Stimulated activated CD4-positive, alpha-beta T cell treated with anti-CD3 and anti-CD28 coated beads, Interleukin-15, amount 100 ng/mL, for 1 hour (primary cell): ENCODE measurements at places on chromosomes 11 and 22.

GRCh38 chr11:70914496-70914895, 337.9 kb downstream of the SHANK2 start:
- no peak for DNase-seq

GRCh38 chr11:8723711-8724110, 41.1 kb downstream of the RPL27A start:
- DNase-seq = no peak

DNA sequence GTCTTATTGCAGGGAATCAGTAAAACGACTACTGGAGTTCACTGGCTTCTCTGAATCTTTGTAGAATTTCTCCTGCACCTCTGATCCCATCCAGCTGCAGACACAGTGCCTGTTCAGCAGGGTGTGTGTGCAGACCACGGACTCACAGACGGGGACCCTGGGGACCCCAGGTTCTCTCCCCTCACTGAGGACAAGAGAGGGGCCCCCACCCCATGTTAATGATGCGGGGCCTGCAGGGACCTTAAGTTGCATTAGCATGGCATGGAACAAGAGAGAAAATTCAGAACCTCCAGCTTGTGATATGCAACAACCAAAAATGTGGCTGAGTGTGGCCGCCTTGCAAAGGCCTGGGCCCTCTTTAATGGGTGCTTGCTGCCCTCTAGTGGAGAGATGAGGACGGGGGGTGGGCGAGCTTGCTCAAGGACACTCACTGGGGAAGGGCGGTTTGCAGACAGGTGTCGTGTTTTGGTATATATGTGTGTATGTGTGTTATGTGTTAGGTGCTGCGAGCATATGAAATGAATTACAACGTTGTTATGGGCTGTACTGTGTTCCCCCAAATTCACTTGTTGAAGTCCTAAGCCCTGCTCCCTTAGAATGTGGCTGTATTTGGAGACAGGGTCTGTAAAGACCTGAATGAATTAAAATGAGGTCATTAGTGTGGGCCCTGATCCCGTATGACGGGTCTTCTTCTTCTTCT, 84.4 kb upstream of the SEPTIN5 start:
- peak; percentile 77 for DNase-seq

GRCh38 chr11:14342906-14343305, 16.1 kb downstream of the RRAS2 start:
- no peak for DNase-seq

DNA sequence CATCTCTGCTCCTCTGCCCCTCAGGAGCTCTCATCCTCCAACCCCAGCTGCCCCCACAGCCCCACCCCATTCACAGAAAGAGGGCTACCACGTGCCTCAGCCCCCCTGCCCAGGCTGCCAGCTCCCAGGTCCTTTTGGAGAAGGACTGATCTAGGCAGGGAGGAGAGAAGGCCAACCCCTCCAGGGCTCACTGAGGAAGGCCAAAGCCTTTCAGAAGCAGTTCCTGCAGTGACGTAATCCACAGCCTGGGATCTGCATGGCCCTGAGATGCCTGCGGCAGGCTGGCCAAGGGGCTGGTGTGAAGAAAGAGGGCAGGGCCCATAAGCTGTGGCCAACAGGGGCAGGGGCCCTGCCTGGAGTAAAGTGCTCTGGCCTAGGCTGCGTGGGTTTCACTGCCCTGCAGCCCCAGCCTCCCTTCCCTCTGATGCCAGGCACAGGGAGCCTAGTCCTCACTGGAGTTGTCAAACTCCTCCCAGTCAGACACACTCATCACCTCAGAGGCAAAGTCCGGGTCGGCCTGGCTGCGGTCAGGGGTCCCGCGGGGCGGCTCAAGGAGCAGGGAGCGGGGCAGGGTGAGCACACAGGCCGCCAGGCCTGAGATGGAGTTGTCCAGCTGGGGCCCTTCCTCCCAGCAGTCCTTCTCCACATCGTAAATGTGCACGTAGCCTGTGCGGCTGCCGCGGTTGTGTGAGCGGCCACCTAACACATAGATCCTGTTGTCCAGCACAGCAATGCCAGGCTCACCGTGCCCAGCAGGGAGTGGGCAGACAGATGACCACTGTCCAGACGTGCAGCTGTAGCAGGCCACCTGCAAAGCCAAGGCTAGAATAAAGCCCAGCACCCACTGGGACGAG, 4.2 kb upstream of the SCARF2 start:
- DNase-seq = no peak

GRCh38 chr11:7654195-7654705, 19.1 kb downstream of the CYB5R2 start:
- DNase-seq = no peak

GRCh38 chr11:30635401-30635989, 49.3 kb upstream of the MPPED2 start:
- no peak for DNase-seq

GRCh38 chr11:72321381-72321996, 77.5 kb upstream of the PHOX2A start:
- DNase-seq = no peak

- no peak for DNase-seq
Measured at GRCh38 chr22:37638391-37639069, 939 bp upstream of the SH3BP1 start.

DNA sequence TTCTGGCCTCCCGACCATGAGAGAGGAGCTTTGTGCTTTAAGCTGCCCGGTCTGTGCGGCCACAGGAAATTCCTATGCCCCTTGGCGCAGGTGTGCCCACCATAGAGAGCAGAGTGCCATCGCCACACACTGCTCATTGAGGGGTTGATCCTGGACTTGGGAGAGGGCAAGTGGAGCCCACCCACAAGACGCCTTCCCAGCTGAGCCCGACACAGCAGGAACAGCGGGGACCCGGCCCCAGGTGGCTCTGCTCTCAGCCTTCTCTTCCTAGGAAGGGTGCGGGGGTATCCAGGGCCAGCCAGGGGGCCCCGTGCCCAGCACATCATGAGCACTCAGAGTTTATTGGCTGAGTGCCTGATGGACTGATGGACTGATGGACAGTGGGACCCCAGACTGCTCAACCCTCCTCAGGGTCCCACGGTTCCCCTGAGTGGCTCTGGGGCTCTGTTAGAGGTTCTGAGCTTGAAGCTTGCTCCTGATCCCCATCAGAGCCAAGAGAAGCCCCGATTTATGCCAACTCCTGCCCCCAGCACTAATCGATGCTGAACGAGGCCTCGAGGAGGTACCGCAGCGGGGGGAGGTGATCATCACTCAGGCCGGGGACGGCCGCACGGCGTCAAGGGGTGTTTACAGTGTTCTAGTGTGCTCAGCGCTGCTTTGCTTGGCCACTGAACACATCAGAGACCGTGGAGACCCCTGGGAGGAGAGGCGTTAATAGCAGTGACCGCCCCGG, 13.5 kb upstream of the MRGPRD start:
- DNase-seq = no peak
